Activated naive CD8-positive, alpha-beta T cell treated with anti-CD3 and anti-CD28 coated beads for 36 hours (primary cell): ENCODE measurements at places on chromosomes 16 and 17.

GRCh38 chr16:3472878-3473595 lies 22.3 kb downstream of the C16orf90 start:
- DNase-seq, result no peak

DNA sequence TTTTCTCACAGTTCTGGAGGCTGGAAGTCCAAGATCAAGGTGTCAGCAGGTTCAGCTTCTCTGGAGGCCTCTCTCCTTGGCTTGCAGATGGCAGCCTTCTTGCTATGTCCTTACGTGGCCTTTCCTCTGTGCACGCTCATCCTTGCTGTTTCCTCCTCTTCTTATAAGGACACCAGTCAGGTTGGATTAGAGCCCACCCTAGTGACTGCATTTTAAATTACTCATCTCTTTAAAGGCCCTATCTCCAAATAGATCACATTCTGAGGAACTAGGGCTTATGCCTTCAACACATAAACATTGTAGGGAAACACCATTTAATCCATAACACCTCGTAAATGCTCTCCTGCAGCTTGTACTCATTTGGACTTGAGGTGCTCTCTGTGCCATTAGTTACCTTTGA lies 36.3 kb downstream of the DHRS7C start:
- DNase-seq, result no peak

DNA sequence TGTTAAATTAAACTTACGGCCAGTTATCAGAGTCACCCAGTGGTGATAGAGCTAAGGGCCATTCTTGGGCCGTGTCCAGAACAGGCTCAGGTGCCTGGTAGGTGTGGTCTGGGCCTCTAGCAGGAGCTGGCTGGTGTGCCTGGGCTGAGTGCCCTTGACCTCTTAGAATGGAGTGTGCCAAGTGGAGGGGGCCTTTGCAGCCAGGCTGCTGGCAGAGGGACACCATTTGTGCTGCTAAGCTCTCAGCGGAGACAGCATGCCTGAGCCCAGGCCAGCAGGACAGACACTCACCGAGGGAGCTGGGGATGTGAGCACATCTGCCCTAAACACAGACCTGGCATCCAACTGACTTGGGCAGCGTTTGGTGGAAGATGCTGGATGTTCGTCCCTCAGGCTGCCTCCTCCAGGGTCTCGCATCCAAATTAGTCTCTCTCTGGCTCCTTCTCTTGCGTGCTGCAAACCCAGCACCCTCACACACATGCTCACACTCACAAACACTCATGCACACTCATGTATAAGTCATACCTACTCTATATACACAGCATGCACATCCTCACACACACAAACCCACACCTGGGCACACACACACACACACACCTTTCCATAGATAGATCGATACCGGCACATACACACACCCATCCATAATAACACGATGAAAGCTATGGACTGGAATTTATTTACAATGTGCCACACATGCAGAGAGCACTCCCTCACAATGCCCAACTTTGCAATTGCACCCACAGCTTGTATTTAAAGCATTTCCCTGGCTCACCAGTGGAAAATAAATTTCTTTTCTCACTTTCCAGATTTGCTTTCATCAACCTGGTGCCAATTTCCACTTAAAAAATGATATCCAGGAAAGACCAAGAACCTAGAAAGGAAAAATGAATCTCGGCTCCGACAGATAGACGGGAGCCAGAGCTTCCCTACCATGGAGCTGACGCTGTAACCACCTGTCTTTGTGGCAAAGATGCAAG lies 33.6 kb upstream of the CDH5 start:
- DNase-seq, result no peak

GRCh38 chr17:79051306-79051705 lies 23.3 kb upstream of the ENGASE start:
- no peak for DNase-seq

DNA sequence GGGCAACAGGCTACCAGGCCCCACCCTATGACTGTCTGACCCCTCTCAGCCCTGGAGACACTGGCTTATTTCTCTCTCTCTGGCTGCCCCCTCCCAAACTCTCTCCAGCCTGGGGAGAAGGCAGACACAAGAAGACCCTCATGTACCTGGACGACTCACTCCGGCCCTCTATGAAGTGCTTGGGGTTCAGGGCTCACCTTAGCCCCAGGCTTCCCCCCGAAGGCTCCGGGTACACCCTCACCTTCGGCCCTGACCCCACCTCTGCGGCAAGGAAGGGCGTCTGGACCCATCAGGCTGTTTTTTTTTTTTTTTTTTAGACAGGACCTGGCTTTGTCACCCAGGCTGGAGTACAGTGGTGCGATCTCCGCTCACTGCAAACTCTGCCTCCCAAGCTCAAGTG lies 906 bp upstream of the CARMIL2 start:
- no peak for DNase-seq

DNA sequence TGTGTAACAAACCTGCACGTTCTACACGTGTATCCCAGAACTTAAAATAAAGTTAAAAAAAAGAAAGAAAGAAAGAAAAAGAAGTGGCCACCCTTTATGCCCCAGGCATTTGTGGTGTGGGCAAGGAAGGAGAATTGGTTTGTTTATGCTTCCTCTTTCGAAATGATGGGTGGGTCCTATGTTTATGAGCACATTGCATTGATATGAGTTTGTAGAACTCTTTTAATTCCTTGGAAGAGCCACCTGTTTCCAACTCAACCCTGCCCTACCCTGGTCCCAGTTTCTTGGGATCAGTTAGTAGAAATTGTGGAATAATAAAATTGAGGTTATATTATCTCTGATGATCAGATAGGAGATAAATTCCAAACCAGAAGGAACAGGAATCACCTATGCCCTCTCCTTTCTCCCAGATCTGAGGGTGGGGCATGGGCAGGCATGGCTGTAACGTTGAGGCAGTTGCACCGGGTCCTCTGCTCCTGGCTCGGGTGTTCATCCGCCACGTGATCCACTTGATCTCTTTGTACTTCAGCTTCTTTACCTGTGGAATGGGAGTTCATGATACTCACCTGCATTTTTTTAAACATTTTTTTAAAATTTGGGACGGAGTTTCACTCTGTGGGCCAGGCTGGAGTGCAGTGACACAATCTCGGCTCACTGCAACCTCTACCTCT lies 15.9 kb downstream of the CHAD start:
- DNase-seq, result no peak

GRCh38 chr17:43830510-43831140 lies 2.3 kb downstream of the MPP3 start:
- DNase-seq, result no peak

DNA sequence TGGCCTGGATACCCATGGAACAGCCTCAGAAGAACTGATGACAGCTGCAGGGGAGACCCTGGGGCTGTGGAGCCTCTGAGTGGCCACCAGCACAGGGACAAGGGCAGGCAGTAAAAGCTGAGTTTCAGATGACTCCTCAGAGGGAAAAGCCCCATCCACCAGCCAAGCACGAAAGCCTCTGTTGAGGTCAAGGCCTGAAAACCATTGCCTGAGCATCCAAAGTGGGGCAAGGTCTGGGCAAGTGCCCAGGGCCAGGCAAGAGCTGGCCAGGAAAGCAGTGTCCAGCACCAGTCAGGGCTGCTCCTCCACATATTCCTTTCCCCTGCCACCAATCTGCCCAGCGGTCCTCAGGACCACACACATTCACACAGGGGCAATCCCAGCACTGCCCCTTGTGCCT lies 16.4 kb downstream of the ATP6V0D1 start:
- no peak for DNase-seq

GRCh38 chr16:46915483-46916025 lies 31.4 kb downstream of the GPT2 start:
- DNase-seq, result no peak

- no peak for DNase-seq
Observed at GRCh38 chr16:50761267-50761666, 19.4 kb downstream of the CYLD start.

- peak; percentile 47 for DNase-seq
Observed at GRCh38 chr16:1678500-1679098, 520 bp downstream of the JPT2 start.

DNA sequence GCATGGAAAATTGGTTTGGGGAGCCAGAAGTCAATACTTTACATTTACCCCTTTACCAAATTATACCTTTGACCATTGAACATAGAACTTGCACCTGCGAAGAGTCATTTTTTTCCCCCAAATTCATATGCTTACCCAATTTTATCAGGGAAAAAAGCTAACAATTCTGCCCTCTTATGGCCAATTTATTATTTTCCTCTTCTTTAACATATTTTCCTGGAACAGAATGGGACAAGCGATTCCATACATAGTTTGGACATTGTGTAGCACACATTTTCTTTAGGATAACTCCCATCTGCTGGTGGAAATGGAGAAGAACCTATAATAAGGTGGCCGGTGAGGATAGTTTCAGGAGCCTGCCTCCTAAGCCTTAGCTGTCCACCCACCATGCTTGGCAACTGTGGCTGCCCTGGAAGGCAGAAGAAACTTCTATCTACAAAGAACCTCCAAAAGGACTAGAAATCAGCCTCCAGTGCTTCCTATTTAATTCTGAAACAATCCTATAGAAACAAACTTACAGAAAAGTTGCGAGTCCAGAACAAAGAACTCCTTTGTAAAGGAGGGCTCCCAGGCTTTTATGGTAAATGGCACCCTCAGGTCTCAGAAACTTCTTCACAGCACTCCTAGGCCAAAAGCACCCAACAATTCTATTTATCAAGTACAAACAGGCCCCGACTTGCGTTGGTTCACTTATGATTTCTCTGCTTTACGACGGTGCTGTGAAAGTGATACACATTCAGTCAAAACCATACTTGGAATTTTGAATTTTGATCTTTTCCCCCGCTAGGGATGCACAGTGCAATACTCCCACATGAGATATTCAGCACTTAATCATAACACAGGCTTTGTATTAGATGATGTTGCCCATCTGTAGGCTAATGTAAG lies 64.1 kb upstream of the CACNG4 start:
- no peak for DNase-seq

DNA sequence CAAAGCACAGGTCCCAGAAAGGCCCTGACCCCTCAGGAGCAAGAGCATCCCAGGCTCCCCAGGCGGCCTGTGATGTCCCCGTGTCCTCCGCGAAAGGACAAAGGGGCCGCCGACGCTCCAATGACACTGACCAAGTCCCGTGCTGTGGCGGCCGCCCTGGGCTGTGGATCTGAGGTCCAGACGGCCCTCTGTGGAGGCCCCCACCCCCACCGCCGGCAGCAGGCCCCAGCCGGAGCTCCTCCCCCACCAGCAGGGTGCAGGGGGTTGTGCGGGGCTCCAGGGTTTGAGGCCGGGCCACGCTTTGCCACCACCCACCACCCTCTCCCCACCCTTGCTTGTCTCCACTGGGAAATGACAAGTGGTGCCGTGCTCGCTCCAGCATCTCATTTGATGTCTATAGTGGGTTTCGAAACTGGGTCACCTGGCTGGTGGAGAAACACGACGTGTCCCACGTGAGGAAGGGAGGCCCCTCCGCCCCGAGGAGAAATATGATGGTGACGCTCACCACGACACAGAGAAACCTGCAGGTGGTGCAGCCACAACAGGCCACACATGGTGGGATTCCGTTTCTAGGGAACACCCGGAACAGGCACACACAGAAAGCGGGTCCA lies 31.2 kb upstream of the ZNF469 start:
- DNase-seq, result no peak

DNA sequence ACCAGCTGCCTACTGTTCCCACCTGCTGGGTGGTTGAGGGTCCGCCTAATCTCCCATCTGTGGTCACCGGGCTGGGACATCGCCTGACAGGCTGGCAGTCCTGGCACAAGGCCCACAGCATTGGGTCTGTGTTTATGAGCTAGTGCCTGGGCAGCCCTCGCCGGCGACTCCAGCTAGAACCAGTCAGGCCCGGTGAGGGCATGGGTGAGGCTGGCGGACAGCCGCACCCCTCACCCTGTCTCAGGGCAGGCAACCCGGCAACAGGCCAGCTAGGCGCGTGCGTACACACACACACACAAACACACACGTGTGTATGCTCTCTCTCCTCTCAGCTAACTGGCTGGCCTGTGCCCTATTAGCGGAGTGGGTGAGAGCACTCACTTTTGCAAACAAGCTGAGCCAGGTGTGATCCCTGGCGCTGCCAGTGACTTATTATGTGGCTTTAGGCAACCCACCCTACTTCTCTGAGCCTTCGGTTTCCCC lies 10.4 kb downstream of the HSD11B2 start:
- DNase-seq, result no peak

- DNase-seq, result no peak
Observed at GRCh38 chr16:26186091-26186615, 494.4 kb downstream of the HS3ST4 start.

GRCh38 chr16:11576427-11577289 lies 10.1 kb downstream of the LITAF start:
- no peak for DNase-seq

GRCh38 chr16:64217789-64218535 lies 903.9 kb downstream of the CDH11 start:
- DNase-seq, result no peak

- DNase-seq, result no peak
Observed at GRCh38 chr16:84884596-84885341, 65.0 kb downstream of the CRISPLD2 start.

DNA sequence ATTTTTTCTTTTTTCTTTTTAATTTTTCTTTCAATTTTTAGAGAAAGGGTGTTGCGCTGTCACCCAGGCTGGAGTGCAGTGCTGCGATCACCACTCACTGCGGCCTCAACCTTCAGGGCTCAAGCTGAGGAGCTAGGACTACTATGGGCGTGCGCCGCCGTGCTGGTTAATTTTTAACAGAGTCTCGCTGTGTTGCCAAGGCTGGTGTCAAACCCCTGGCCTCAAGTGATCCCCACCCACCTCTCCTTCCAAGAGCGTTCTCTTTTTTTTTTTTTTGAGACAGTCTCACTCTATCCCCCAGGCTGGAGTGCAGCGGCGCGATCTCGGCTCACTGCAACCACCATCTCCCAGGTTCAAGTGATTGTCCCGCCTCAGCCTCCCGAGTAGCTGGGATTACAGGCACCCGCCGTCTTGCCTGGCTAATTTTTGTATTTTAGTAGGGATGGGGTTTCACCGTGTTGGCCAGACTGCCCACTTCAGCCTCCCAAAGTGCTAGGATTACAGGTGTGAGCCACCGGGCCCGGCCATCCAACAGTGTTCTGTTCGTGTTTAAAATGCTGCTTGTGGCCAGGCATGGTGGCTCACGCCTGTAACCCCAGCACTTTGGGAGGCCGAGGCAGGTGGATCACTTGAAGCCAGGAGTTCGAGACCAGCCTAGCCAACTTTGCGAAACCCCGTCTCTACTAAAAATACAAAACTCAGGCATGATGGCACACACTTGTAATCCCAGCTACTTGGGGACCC lies 14.5 kb upstream of the RPL13 start:
- no peak for DNase-seq
